ENCODE measurements at places on chromosomes 2 and 18.

DNA sequence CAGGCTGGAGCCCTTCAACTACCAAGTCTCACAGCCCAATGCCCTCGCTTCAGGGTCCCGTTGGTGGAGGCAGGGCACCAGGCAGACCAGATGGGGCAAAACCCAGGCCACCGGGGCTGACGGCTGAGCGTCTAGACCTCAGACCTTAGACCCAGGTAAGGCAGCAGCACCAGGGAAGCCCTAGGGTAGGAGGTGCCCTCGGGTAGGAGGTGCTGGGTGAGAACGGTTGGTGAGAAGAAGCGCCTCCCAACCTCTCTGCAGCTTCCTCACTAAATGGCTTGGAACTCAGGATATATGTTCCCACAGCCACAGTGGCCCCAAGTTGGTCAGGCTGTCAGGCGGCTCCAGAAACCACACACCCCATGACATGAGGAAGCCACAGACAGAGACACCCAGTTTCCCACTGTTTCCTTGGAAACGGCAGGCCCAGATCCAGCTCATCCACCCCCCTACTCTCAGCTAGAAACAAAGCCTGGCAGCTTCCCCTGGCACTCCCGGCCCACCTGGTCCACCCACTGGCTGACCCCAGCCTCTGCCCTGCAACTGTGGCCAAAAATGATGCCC lies 13.1 kb upstream of the MLPH start:
- peak; percentile 79 for DNase-seq

DNA sequence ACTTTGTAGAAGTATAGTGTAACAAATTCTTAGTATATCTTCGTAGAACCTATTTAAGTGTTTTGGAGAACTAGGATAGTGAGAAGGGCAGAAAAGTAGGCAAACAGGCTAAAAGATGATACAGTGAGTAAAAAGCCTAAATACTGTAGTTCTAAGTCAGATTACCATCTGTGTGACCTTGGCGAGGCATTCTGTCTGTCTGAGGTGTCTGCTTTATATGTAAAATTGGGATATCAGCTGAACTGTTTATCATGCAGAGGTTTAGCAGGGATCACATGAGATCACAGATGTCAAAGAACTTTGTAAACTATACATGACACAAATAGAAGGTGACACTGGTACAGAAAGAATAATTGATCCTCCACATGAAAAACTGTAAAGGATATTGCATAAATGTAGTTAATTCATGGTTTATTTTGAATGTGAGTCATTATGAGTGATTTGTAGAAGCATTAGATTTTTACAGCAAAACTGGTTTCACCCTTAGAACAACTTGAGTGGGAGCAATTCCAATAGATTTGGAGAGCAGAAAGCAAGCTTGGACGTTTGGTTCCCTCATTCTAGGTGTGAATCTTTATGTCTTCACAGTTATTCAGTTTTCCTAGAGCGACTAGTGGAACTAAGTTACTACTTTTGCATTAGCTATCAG lies 41.9 kb downstream of the TAF1B start:
- DNase-seq = peak; percentile 34

DNA sequence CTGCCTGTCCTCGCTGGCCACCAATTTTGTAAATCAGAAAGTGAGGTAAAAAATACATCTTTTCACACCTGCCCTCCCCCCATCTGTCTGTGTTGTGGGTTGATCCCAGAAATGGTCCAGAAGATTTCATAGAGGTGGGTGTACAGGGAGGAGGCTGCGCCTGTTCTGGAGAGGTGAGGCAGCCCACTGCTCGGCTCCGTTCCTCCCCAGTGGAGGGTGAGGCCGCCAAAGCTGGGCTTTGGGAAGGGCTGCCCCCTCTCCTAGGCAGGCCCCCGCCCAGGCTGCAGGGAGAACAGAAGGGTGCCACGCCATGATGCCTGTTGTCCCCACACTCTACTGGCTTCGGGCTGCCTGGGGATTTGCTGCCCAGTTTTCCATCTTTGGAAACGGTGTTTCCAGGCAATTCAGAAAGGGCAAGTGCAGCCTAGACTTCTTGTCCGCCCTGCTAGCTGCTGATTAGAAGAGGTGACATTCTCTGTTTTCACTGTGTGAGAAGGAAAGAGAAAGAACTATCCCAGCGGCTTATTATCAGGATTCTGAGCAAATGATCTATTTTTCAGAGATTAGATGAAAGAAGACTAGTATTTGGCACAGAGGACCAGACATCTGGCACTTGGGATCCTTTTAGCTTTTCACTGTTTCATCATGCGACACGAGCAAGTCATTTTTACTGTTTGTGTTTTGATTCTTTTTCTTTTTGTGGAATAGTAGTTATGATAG lies 18.7 kb downstream of the SMARCAL1 start:
- DNase-seq = no peak

- peak; percentile 93 for DNase-seq
Measured at GRCh38 chr2:113117541-113118262, 9.7 kb upstream of the IL1RN start.

- DNase-seq = no peak
Measured at GRCh38 chr2:26384183-26384582, 17.5 kb upstream of the DRC1 start.

DNA sequence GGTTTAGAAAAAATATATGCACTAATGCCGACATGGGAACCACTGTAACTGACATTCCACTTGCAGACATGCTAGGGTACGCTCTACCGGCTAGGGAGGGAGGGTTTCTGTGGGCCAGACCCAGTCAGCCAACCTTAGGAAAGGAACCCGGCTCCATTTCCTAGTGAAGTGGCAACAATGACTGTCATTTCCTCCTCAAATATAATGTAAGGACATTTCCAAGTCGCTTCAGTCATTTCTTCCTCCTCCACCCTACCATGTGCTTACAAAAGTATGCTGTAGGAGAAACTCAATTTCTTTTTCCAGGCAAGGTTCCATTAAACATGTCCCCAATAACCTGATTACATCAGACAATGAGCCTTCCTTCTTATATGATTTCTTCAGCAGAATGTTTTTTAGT lies 64.3 kb upstream of the PSMD14 start:
- no peak for DNase-seq

DNA sequence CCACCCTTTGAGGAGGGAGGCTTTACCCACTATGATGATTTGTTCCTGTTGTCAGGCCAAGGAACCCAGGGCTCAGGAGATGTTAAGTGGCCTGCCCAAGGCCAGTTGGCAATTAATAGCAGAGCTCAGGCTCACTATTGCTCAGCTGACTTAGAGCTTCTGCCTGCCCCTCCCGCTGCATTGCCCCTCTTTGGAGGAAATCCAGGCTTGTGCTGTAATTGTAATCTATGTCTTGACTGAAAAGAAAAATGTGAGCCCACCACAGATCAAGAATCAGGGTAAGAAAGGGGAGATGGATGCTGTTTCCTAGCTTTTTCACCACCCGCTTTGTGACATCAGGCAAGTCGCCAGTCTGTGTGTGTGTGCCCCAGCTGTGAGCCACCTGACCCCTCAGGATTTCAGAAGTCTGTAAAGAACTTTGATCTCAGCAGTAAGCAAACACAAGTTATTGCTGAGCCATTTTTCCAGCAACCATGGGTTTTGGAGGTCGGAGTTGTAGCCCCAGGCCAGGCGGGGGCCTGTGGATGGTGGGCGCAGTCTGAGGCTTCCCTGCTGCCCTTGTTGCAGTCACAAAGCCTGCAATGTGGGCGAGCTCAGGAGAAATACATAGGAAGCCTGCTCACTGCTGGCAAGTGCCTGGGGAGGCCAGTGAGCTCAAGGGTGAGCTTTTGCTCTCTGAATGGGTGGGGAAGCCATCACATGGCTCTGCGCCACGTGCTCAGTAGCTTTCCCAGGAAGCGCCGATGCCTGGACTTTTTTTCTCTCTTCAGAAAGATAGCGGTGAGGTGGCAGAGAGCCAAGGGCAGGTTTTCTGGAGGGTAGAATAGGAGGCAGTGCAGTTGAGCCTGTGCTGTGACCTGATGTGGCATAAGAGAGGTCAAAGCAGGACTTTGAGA lies 6.1 kb downstream of the CABLES1 start:
- DNase-seq = peak; percentile 37

DNA sequence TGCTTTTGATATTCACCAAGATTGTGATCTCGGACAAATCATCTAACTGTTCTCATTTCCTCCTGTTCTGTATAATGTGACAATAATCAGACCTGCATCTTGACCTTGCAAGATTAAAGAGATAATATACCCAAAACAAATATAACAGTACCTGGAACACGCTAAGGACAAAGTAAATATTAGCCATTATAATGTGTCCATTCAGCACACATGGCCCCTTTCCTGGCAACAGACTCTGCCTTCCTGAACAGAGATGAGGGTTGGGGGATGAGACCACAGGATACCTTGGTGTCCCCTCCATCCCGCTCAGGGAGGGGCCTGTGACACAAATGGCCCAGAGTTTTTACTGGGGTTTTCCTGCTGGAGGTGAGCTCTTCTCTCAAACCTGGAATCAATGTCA lies 143.4 kb upstream of the SERPINE2 start:
- DNase-seq = no peak

DNA sequence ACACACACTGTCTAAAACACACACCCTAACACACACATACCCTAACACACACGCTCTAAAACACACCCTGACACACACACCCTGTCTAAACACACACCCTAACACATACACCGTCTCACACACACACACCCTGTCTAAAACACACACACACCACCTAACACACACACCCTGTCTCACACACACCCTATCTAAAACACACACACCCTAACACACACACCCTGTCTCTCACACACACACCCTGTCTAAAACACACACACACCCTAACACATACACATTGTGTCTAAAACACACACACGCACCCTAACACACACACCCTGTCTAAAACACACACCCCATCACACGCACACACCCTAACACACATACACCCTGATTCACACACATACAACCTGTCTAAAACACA lies 54.1 kb downstream of the HDAC4 start:
- no peak for DNase-seq

GRCh38 chr2:111039628-111040383 lies 80.9 kb upstream of the BCL2L11 start:
- no peak for DNase-seq

- DNase-seq = no peak
Measured at GRCh38 chr2:241087420-241088268, 14.4 kb downstream of the MTERF4 start.

DNA sequence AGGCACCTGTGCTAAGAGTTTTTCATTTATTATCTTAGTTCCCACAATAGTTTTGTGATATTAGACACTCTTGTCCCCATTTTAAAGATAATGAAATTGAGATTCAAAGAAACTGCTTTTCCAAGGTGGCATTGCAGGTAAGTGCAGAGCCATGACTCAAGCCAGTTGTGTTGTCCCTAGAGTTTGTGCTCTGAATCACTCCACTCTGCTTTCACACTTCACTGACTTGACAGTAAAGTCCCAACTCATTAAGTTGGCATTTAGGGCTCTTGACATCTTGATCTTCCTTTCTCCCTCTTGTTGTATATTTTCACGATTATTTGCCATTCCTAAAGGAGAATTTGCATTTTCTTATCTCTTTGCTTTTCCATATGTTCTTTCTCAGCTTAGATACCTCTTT lies 114.3 kb downstream of the DIS3L2 start:
- no peak for DNase-seq

All from fibroblast of skin of right biceps (primary cell).